ENCODE measurements at places on chromosomes 4 and X. TPM values are rescaled to one million over a fixed set of nuclear protein-coding genes. Genes with fewer than 3 reads are reported as not detected.

OPN1MW gene
- not detected for total RNA-seq

AADAT gene
- 0.19 TPM for total RNA-seq

GK gene
- 28.3 TPM for total RNA-seq

OCIAD1 gene
- 116 TPM for total RNA-seq

SMIM20 gene
- 24.2 TPM for total RNA-seq

PLS3 gene
- 1.3 TPM for total RNA-seq

PPP1R2C gene
- total RNA-seq = not detected

NR3C2 gene
- 3.3 TPM for total RNA-seq

SLC34A2 gene
- total RNA-seq = not detected

APELA gene
- not detected for total RNA-seq

MAGEE2 gene
- total RNA-seq = not detected

KCTD8 gene
- not detected for total RNA-seq

MAGEA11 gene
- total RNA-seq = not detected

TBC1D9 gene
- 0.11 TPM for total RNA-seq

CXXC4 gene
- not detected for total RNA-seq

PTPN13 gene
- 0.06 TPM for total RNA-seq

MYOZ2 gene
- not detected for total RNA-seq

ARAP2 gene
- 37.3 TPM for total RNA-seq

NLGN3 gene
- 0.53 TPM for total RNA-seq

COPS4 gene
- total RNA-seq = 36.6 TPM

ADGRG4 gene
- not detected for total RNA-seq

MAGEA6 gene
- total RNA-seq = not detected

SLC16A2 gene
- 1.4 TPM for total RNA-seq

CT45A1 gene
- total RNA-seq = not detected

EXOC1L gene
- not detected for total RNA-seq

MMAA gene
- 13.6 TPM for total RNA-seq

MORC4 gene
- 10.1 TPM for total RNA-seq

DCX gene
- not detected for total RNA-seq

PTCHD1 gene
- not detected for total RNA-seq

UPF3B gene
- 20.0 TPM for total RNA-seq

FAM53A gene
- total RNA-seq = 0.94 TPM

Data from activated CD8-positive, alpha-beta memory T cell treated with anti-CD3 and anti-CD28 coated beads for 36 hours (primary cell).